ENCODE measurements at places on chromosomes 12 and 14. TPM values are rescaled to one million over a fixed set of nuclear protein-coding genes. Genes with fewer than 3 reads are reported as not detected.
A peak's percentile ranks its signal among the peaks of the same experiment; 100 is the strongest.

Gene LALBA
- total RNA-seq: not detected

Gene CFL2
- total RNA-seq: 509 TPM

Gene GPR135
- total RNA-seq: 2.2 TPM

Gene FITM1
- 148 TPM for total RNA-seq

Gene MYO1H
- total RNA-seq: 0.16 TPM

Gene KIF26A
- 6.5 TPM for total RNA-seq

Gene INHBE
- total RNA-seq: not detected

Gene FAM177A1
- 82.4 TPM for total RNA-seq

Gene MPHOSPH9
- total RNA-seq: 23.9 TPM

Gene NKX2-1
- total RNA-seq: not detected

Gene KLRB1
- total RNA-seq: 0.19 TPM

Gene SIRT4
- 6.5 TPM for total RNA-seq

- peak overlapping the region; percentile 83 for H3K4me3 ChIP-seq
- no peaks in the 10 kb centered on the region for H3K36me3 ChIP-seq
- peaks cover 16% of the 10 kb centered on the region for H3K4me1 ChIP-seq
- peaks cover 46% of the 10 kb centered on the region for H3K27me3 ChIP-seq
- DNase-seq: peak; percentile 23
Observed at GRCh38 chr14:70808416-70809224, 693 bp downstream of the MAP3K9 start.

DNA sequence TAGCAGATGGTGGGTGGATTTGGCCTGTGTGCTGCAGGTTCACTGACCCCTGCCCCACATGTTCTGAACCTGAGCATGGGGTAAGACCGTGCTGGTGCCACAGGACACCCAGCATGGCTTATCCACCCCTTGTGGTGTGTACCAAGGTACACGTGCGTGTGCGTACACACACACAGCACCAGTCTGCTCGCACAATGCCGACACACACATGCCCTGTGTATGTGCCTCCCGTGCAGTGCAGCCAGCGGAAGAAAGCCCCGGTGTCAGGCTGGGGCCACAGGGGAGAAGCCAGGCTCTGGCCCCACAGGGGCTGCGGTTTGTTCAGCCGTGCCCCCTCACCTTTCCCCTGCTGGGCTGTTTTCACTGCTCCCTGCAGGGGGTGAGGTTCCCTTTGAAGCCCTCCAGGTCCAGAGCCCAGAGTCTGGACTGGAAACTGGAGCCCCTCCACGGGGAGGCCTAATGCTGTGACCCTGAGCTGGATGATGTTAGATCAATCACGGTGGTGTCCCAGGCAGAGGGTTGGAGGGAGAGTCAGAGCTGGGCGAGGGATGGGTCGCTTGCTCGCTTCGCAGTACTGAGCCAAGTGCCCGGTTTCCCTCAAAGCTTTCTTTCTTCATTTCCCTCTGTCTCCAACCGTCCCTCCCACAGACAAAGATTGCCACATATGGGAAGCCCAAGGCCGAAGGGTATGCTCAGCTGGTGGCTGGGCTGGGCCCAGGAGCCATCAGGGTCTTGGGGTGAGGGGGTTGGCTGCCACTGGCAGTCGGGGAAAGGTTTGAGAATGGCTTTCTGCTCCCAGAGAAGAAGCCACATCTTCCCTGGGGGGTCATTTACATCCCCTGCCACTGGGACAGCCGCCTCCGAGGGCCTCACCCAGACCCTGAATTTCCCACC, 6.2 kb downstream of the DTX1 start:
- no peak overlapping the region for H3K4me3 ChIP-seq
- H3K36me3 ChIP-seq: no peaks in the 10 kb centered on the region
- no peak for DNase-seq
- H3K27me3 ChIP-seq: peaks cover 88% of the 10 kb centered on the region
- H3K4me1 ChIP-seq: peaks cover under 1% of the 10 kb centered on the region

- H3K27ac ChIP-seq: no peak overlapping the region
- H3K4me1 ChIP-seq: no peaks in the 10 kb centered on the region
- H3K27me3 ChIP-seq: no peaks in the 10 kb centered on the region
- H3K4me3 ChIP-seq: no peak overlapping the region
Observed at GRCh38 chr14:35898217-35898775, 72.2 kb downstream of the BRMS1L start.

DNA sequence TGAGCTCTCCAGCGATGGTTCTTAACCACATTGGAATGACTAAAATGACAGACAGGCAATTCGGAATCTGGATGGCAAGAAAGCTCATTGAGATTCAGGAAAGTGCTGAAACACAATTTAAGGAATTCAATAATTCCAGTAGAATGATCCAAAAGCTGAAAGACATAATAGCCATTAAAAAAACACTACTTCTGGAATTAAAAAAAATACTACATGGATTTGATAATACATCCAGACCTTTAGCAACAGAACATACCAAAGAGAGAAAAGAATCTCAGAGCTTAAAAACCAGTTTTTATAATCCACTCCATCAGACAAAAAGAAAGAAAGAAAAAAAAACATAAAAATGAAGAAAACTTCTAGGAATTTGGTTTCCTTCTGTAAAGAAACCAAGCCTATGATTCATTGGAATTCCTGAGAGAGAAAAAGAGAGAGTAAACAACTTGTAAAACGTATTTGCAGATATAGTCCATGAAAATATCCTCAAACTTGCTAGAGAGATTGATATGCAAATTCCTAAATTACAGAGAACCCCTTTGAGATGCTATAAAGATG, 52.8 kb downstream of the SLCO1B1 start:
- H3K4me1 ChIP-seq: no peaks in the 10 kb centered on the region
- H3K27ac ChIP-seq: no peak overlapping the region
- no peak overlapping the region for H3K4me3 ChIP-seq

- H3K36me3 ChIP-seq: no peaks in the 10 kb centered on the region
- peaks cover 62% of the 10 kb centered on the region for H3K27me3 ChIP-seq
- H3K4me3 ChIP-seq: no peak overlapping the region
- H3K27ac ChIP-seq: no peak overlapping the region
Observed at GRCh38 chr12:132356691-132357622, 27.6 kb upstream of the GALNT9 start.

DNA sequence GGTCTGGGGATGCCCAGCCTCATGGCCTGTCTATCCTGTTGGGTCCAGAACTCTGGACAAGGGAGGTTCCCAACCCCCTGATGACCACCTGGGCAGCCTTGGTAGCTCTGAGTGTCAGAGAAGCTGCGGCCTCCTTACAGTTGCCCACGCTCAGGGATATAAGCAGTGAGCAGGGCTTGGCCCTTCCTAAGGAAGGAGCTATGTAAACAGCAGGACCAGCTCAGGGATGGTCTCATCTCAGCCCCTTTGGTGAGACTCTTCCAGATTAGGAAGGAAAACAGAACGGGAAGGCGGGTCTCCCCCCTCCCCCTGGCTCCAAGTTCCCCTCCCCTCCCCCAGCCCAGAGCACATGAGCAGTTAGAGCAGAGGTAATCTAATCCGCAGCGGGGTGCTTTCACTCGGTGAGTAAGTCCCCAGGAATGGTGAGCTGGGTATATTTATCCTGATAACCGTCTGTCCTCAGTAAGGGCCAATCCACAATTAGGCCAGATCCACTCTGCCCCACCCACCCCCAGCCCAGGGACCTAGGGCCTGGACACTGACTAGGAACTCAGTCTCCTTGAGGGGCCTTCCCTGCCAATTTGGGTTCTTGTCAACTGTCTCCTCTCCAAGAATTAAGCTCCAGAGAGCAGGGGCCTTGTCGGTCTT, 29.5 kb upstream of the RPLP0 start:
- no peaks in the 10 kb centered on the region for H3K27me3 ChIP-seq
- H3K36me3 ChIP-seq: peaks cover 11% of the 10 kb centered on the region
- DNase-seq: peak; percentile 74
- peak overlapping the region; percentile 47 for H3K4me3 ChIP-seq

GRCh38 chr12:44227616-44228015, 391.7 kb downstream of the TMEM117 start:
- peaks cover 36% of the 10 kb centered on the region for H3K4me1 ChIP-seq
- no peak overlapping the region for H3K4me3 ChIP-seq
- no peak overlapping the region for H3K27ac ChIP-seq
- DNase-seq: no peak
- no peaks in the 10 kb centered on the region for H3K36me3 ChIP-seq

- peak; percentile 49 for DNase-seq
- H3K4me3 ChIP-seq: no peak overlapping the region
- H3K27ac ChIP-seq: peak overlapping the region; percentile 9
- H3K36me3 ChIP-seq: no peaks in the 10 kb centered on the region
- H3K4me1 ChIP-seq: peaks cover 11% of the 10 kb centered on the region
Observed at GRCh38 chr14:104665657-104666522, 23.5 kb upstream of the INF2 start.

DNA sequence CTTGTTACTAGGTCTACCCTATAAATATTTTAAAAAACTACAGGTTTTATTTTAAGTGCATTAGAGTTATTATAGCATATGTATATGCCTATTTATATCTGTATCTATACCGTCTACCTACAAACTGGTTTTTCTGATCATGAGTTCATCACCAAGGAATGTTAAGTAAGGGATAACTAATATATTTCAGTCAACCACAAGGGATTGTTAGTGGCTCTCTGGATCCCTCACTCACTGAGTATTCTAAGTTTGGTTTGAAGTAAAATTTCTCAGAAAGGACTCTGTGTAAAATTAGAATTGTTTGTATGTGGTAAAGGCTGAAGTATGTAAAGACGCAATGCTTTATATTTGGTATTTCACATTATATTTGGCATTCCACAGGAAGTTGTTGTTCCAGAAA, 4.8 kb downstream of the EPYC start:
- H3K27ac ChIP-seq: no peak overlapping the region
- no peak for DNase-seq
- no peaks in the 10 kb centered on the region for H3K27me3 ChIP-seq
- H3K4me3 ChIP-seq: no peak overlapping the region
- no peaks in the 10 kb centered on the region for H3K4me1 ChIP-seq
- no peaks in the 10 kb centered on the region for H3K36me3 ChIP-seq

- no peak overlapping the region for H3K27ac ChIP-seq
- H3K36me3 ChIP-seq: no peaks in the 10 kb centered on the region
- H3K27me3 ChIP-seq: no peaks in the 10 kb centered on the region
Observed at GRCh38 chr14:74864198-74864597, 11.7 kb downstream of the PROX2 start.

- peaks cover 10% of the 10 kb centered on the region for H3K4me1 ChIP-seq
- no peak for DNase-seq
- no peaks in the 10 kb centered on the region for H3K36me3 ChIP-seq
- H3K27me3 ChIP-seq: no peaks in the 10 kb centered on the region
- H3K27ac ChIP-seq: no peak overlapping the region
Observed at GRCh38 chr12:109770861-109771670, 57.4 kb downstream of the FAM222A start.

GRCh38 chr12:39722504-39722903, 102.9 kb upstream of the ABCD2 start:
- no peak for DNase-seq
- H3K27ac ChIP-seq: no peak overlapping the region
- H3K27me3 ChIP-seq: no peaks in the 10 kb centered on the region
- no peaks in the 10 kb centered on the region for H3K36me3 ChIP-seq
- H3K4me3 ChIP-seq: no peak overlapping the region

- no peak overlapping the region for H3K4me3 ChIP-seq
- peaks cover 14% of the 10 kb centered on the region for H3K36me3 ChIP-seq
- no peaks in the 10 kb centered on the region for H3K27me3 ChIP-seq
Observed at GRCh38 chr14:23101986-23102625, 2.7 kb downstream of the CIROP start.

DNA sequence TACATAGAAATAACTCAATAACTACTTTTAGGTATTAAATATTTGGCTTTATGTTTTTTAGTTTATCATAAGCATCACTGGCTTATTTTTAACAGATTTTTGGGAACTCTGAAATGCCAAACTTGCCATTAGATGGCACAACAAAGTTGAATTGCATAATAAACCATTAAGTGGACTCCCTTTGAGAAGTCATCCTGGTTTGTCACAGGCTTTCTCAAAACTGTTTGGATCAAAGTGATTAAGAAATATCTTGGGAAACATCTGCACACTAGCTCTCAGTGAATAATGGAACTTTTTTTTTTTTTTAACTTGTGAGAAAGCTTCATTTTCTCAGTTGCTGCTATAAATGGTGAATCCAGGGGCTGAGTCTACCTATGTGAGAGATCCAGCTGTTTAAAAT, 4.3 kb downstream of the SLC16A7 start:
- H3K4me1 ChIP-seq: peaks cover 70% of the 10 kb centered on the region
- H3K27ac ChIP-seq: peak overlapping the region; percentile 97
- no peaks in the 10 kb centered on the region for H3K36me3 ChIP-seq
- H3K27me3 ChIP-seq: no peaks in the 10 kb centered on the region
- DNase-seq: no peak

DNA sequence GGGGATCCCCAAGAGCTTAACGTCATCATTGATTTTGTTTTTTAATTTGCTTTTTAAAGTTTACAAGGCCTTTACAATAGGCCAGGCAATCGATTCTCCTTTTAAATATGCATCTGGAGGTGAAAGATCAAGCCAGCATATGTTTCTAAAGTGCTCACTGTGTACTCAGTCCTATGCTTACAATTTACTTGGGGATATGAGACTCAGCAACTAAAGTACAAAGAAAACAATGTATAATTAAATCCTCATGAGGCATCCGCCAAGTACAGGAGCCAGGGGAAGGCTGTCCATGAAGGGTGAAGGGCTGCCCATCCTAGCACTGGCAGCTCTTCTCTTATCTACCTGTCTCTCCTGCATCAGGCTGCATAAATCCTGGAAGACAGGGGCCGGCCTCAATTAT, 11.8 kb downstream of the CCDC92 start:
- no peaks in the 10 kb centered on the region for H3K36me3 ChIP-seq
- H3K27me3 ChIP-seq: no peaks in the 10 kb centered on the region
- H3K4me1 ChIP-seq: peaks cover 30% of the 10 kb centered on the region
- DNase-seq: no peak
- H3K4me3 ChIP-seq: no peak overlapping the region
- H3K27ac ChIP-seq: no peak overlapping the region

GRCh38 chr12:12384571-12385340, 27.9 kb downstream of the BORCS5 start:
- H3K4me3 ChIP-seq: no peak overlapping the region
- no peak for DNase-seq
- H3K36me3 ChIP-seq: no peaks in the 10 kb centered on the region
- H3K27me3 ChIP-seq: no peaks in the 10 kb centered on the region
- H3K4me1 ChIP-seq: peaks cover 16% of the 10 kb centered on the region

GRCh38 chr14:106276326-106277267, 750.2 kb downstream of the TMEM121 start:
- H3K36me3 ChIP-seq: no peaks in the 10 kb centered on the region
- no peak overlapping the region for H3K27ac ChIP-seq
- no peak for DNase-seq
